ENCODE measurements at places on chromosomes 13 and 19.

DNA sequence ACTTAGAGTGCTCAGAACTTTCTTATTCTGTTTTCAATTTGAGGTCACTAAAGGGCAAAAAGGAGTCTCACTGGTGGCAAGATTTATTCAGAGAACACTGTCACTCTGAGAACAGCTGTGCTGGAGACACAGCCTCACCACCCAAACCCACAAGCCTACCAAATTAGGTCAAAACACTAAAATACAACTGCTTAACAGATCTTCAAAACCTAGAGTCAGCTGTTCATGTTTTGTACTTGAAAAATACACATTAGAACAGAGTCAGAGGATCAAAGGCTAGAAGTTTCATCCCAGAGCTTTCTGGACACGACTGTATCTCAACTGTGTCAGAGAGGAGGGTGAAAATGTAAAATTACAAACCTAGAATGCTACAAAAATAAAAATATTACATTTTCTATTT is 89.3 kb downstream of the MIPEP start:
- no peak for DNase-seq

GRCh38 chr13:78241278-78241919 is 322.8 kb upstream of the EDNRB start:
- no peak for DNase-seq

DNA sequence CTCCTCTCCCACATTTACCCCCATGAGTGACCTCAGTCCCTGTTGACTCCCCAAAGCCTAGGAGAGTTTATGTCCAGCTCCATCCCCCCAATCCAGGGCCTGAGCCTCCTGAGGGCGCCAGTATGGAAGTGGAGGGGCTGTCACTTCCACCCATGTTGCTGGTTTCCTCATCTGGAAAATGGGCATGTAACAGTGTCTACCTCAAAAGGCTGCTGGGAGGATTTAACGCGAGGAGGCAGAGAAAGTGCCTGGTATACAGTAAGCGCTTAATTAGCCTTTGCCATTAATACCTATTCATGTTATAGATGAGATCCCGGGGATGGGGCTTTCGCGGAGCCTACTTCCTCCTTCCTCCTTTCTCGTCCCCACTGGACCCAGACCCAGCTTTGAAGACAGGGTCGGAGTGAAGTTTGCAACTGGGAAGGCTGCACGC is 476 bp downstream of the TYK2 start:
- no peak for DNase-seq

DNA sequence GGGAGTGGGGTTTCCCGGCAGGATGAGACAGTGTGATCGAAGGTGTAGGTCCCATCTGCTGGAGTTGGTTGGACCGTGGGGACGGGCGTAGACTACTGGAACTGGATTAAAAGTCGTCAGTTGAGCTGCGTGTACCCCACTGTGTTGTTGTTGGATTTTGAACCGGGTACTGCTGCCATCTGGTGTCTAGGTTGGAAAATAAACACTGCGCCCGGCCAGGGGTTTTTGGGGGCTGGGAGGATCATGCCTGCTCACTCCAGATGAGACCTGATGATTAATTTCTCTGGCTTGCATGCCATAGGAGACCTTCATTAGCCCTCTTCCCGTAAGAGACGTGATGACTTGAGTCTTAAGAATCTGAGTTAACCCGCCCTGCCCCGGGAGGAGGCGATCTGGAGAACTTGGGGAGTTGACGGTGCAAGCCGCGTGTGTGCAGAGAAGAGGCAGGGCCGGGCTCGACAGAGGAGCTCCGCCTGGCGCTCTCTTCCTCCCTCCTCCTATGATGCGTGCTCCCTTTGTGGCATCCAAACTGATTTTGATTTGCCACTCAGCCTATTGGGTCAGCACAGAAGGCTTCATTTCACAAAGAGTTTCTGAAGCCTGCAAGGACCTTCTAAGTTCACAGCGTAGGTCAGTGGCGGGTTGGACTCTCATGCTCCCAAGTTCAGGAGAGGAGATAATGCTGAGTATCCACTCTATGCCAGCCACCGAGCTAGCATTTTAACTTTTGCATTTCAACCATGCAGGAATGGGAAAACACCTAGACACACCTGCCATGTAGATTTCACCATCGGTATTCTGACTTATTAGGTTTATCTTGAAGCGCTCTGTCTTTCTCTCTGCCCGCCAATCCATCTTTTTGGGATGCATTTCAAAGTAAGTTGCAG is 2.7 kb downstream of the UHRF1 start:
- peak; percentile 35 for DNase-seq

- no peak for DNase-seq
These were observed 37.2 kb downstream of the ZC3H13 start for GRCh38 chr13:46015366-46015765.

DNA sequence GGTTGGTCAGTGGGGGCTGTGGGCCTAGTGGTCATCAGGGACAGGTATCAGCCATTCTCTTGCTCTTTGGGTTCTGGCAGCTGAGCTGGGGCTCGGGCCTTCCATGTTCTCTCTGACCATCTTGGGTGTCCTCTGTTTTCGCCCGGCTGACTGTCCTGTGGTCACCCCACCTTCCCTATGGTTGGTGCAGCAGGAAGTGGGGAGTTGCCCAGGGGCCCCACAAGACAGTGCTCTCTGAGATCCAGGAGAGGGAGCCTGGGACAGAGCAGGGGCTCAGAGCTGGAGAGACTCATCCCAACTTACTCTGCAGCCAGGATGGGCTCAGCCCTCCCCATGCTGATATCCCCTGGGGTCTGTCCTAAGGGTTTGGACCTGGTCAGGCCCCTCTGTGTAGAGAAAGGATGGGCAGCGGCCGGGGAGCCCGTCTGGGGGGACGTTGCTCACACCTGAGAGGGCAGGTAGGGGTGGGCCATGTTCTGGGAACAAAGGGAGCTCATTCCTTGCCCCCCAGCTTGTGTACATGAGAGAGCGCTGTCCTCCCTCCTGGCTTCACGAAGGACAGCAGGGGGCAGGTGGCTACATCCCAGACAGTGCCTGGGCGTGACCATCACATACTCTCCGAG is 937 bp upstream of the CEACAM8 start:
- no peak for DNase-seq

GRCh38 chr19:44573183-44573582 is 40.2 kb upstream of the IGSF23 start:
- DNase-seq = no peak

GRCh38 chr13:37594550-37594949 is 4.0 kb downstream of the POSTN start:
- no peak for DNase-seq

DNA sequence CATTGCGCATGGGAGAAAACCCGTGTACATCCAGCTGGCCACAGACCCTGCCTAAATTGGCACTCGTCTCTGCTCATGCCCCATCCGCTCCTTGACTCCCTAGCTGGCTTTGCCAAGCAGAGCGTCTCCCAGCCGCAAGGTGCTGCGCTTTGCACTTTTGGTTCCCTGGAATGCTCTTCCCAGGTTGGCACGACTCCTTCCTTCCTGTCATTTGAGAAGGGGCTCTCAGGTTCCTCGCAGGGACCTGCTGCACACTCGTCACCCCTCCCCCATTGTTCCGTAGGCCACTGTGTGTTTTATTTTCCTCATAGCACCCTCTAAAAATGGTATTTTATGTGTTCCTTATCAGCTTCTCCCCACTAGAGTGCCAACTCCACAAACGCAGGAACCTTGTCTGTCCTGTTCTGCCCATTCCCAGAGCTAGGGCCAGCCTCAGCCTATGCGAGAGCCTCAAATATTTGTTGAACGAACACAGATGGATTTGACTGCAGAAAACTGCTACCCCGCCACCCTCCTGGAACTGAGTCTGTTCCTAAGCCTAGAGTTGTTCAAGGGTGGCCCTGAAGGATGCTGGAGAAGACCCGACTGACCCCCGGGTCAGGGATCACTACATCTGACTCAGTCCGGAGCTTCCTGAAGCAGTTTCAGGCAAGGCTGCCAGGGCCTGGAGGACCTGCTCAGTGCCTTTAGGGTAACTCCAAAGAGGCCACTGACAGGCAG is 8.4 kb upstream of the CEBPA start:
- DNase-seq = no peak

- DNase-seq = no peak
These were observed 41.2 kb upstream of the ZNF835 start for GRCh38 chr19:56712611-56713276.

DNA sequence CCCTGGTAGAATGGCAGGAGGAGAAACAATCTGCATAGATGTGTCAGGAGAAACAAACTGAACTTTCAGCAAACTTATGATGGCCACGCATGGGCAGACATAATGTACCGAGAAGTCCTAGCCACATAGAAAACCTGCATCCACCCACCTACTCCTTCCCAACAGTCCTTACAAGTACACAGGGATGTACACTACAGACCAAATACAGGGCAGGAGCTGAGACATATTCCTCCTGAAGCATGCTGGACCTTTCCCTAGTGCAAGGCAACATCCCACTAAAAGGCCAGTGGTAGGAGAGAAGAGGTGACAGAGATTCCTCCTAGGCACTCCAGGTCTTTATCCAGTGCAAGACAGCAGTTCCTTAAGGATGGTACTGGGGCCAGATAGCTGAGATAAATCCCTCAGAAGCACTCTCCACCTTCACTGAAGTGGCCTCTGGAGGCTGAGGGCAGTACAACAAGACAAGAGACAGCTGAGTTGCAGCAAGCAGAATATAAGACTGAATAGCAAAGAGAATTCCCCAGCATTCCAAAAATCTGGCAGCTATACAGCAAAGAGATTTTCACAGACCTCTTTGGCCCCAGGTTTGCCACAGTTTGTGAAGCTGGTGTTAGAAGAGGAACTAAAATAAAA is 18.3 kb downstream of the VWA8 start:
- no peak for DNase-seq

- DNase-seq = no peak
These were observed 735.9 kb upstream of the PCDH9 start for GRCh38 chr13:67966065-67966464.

DNA sequence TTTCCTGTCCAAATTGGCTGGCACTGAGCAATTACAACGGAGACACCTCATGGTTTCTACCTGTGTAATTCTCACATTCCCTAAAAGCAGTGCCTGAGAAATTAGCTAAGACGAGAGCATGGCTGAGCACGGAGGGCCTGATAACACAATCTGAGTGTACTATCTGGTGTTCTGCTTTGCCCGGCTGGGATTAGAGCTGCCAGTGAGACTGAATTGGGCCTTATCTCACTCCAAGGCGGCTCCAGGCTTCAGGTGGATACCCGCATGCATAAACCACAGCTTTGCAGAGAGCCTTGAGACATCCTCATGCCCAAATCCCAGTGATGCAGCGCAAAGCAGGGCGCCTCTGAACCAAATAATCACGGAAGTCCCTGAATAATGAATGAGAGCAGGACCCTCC is 172.3 kb downstream of the OXGR1 start:
- no peak for DNase-seq

DNA sequence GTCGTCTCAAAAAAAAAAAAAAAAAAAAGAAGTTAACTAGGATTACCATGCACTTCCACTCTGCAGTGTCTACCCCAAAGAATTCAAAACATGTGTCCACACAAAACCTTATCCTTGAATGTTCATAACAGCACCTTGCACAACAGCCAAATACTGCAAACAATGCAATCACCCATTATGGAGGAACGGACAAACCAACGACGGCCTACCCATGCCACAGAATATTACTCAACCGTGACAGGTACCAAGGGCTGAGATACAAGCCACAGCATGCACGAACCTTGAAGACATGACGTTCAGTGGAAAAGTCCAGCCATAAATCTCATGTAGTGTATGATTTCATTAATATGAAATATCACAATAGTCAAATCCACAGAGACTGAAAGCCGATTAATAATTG is 3.0 kb upstream of the SHISA7 start:
- no peak for DNase-seq

- no peak for DNase-seq
These were observed 614.8 kb downstream of the DACH1 start for GRCh38 chr13:71252184-71252704.

GRCh38 chr13:57673197-57673596 is 41.7 kb downstream of the PCDH17 start:
- no peak for DNase-seq

DNA sequence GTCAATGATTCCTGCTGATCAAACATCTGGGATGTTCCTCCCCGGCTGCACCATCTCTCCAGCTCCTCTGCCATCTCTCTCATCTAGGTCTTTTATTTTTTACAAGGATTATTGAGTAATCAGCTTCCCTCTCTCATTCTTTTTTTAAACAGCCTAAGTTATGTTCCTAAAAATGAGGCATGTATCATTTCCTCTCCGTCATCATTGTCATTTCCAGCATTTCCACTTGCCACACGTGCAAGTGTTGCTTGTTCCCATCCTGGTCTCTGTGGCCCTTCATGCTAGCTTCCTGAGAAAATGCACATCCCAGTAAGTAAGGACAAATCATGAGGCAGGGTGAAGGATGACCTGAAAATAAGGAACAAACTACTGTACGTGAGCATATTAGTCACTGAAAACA is 102.7 kb upstream of the POSTN start:
- DNase-seq = no peak

DNA sequence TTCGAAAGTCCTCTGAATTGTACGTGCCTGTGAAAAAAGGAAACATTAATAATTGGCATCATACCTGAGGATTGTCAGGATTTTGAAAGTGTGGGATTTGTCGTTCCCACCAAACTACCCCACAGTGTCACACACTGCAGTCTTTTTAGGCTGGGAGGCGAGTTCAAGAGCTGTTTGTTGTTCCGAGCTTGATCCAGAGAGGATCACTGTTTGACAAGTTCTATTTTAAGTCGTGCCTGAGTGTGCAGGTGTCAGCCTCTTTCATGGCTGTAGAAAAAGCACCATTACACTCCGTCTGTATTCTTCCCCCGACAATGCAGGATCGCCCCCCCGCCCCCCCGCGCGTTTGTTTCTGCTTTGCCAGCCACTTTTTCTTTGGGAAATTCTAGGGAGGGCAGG is 635 bp upstream of the NBEA start:
- no peak for DNase-seq

GRCh38 chr13:76944456-76944855 is 3.9 kb upstream of the ACOD1 start:
- no peak for DNase-seq

GRCh38 chr13:113393226-113393562 is 29.3 kb upstream of the GRTP1 start:
- no peak for DNase-seq

- no peak for DNase-seq
These were observed 2832.4 kb downstream of the PCDH9 start for GRCh38 chr13:64397701-64398100.

GRCh38 chr19:39379865-39380396 is 11.0 kb downstream of the PAF1 start:
- no peak for DNase-seq

- DNase-seq = no peak
These were observed 76.0 kb upstream of the MEDAG start for GRCh38 chr13:30829833-30830637.

GRCh38 chr13:34654647-34655046 is 287.4 kb upstream of the NBEA start:
- no peak for DNase-seq

DNA sequence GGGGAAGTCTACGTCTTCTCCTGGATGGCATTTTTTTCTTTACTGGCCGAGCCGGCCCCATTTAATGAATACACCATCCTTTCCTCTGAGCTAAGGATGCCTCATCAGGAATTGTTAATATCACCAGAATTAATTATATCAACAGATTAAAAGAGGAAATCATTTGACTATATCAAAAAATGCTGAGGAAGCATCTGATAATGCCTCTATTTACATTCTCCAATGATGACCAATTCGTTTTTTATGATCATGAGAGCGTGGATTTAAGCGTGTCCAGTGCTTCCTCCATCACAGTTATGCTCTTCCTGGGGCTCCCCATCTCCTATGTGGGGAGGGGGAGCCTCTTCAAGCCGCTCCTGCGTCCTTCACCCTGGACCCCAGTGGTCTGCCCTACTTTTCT is 58.7 kb downstream of the TUBGCP3 start:
- DNase-seq = no peak

- no peak for DNase-seq
These were observed 134.3 kb downstream of the UGGT2 start for GRCh38 chr13:95918860-95919259.

- no peak for DNase-seq
These were observed 110.3 kb downstream of the TUBA3C start for GRCh38 chr13:19071161-19071936.

Data from stimulated activated CD8-positive, alpha-beta memory T cell treated with anti-CD3 and anti-CD28 coated beads, Interleukin-7, amount 100 ng/mL, for 1 hour (primary cell).